Glutamatergic neuron (in vitro differentiated cells): ENCODE measurements at places on chromosomes 7 and 10. TPM values are rescaled to one million over a fixed set of nuclear protein-coding genes. Genes with fewer than 3 reads are reported as not detected.

Gene SPDYE1
- total RNA-seq = not detected

Gene MMS19
- 139 TPM for total RNA-seq

DNA sequence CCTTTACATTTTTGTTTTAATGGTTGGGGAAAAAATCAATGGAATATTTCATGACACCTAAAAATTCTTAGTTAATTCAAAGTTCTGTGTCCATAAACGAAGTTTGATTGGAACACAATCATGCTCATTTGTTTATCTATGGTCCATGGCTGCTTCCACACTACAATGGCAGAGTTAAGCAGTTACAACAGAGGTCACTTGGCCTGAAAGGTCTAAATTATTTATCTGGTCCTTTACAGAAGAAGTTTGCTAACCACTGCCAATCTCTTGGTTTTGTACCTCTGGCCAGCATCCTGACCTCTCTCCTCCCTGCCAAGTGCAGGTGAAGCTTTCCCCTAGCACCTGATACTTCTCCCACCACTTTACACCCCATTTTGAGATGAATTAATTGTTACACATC lies 61.5 kb downstream of the SRPK2 start:
- peaks cover 8% of the 10 kb centered on the region for H3K4me1 ChIP-seq
- H3K27ac ChIP-seq = peak overlapping the region; percentile 57
- no peaks in the 10 kb centered on the region for H3K36me3 ChIP-seq
- no peak overlapping the region for H3K4me3 ChIP-seq

GRCh38 chr7:42085531-42085930 lies 151.5 kb downstream of the GLI3 start:
- H3K27ac ChIP-seq = no peak overlapping the region
- H3K36me3 ChIP-seq = no peaks in the 10 kb centered on the region
- no peak for DNase-seq
- peaks cover 2% of the 10 kb centered on the region for H3K27me3 ChIP-seq
- peaks cover 3% of the 10 kb centered on the region for H3K4me1 ChIP-seq

- H3K4me3 ChIP-seq = no peak overlapping the region
- H3K4me1 ChIP-seq = no peaks in the 10 kb centered on the region
- no peak for DNase-seq
- H3K27ac ChIP-seq = no peak overlapping the region
- no peaks in the 10 kb centered on the region for H3K27me3 ChIP-seq
Measured at GRCh38 chr7:69162931-69163670, 435.2 kb upstream of the AUTS2 start.

DNA sequence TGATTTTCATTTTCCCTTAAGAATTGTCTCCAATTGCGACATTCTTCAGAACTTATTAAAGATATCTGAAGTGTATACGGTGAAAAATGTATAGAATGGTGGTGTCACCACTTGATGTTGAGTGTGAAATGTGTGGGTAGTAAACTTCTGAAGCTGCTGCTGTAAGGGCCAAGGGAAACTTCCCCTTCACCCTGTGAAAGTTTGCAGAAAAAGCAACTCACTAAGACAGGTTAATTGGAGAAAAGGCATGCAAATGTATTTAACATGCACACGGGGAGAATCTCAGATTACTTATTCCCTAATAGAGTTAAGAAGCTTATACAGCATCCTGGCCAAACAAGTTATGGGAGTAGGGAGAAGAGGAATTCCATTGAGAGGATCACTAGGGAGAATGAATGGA lies 173.0 kb downstream of the NSUN6 start:
- H3K4me3 ChIP-seq = no peak overlapping the region
- H3K36me3 ChIP-seq = no peaks in the 10 kb centered on the region
- H3K27ac ChIP-seq = no peak overlapping the region
- DNase-seq = no peak
- H3K27me3 ChIP-seq = peaks cover 2% of the 10 kb centered on the region
